ENCODE measurements at places on chromosomes 2 and 18.

DNA sequence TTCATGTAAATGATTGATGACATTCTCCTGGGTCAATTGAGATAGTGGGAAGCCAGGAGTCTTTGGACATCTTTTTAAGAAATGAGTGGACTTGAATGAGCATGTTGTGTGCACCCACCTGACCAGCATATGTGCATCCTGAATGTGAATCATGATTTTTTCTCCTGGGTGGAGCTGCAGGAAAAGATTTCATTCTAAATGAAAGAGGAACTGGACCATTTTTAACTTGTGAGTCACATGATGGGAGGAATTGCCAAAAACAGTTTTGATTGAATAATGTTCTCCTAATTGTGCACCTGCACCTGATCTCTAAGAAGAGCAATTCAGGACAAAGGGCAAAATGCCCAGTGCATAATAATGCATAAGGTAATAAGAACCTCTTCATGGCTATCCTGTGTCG is 32.3 kb downstream of the COPS8 start:
- DNase-seq: no peak

DNA sequence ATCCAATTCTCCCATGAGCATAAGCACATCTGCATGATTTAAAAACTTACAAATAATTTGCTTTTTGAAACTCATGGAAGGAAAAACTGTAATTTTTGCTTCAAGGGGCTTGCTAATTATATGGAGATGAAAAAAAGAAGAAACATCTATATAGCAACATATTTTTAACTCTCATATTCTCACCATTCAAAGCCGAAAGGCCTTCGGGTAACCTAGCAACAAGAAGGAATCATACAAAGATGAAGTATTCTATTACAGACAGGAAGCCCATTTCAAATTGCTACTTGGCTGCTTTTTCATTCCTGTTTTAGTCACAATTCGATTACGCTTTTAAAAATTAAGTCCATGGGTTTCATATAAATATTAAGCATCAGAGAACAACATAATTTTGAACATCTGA is 39.2 kb upstream of the RNU4ATAC start:
- no peak for DNase-seq

DNA sequence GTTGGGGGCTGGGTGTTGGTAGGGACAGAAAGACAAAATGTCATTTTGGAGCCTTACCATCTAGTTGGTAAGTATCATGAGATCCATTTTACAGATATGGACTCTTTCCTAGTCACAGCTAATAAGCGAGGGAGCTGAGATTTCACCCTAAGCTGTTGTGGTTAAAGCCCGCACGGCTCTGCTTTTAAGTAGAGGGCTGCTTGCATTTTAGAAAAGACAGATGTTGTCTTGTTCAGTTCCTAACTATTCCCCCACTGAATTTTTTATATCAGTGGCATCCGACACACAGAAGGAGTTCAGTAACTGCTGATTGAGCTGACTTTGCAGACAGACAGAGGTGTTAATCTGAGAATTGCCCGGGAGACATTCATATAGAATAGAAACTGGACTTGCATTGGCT is 3.7 kb downstream of the QPCT start:
- no peak for DNase-seq

- no peak for DNase-seq
These were observed 34.5 kb upstream of the L3MBTL4 start for GRCh38 chr18:6449213-6449612.

DNA sequence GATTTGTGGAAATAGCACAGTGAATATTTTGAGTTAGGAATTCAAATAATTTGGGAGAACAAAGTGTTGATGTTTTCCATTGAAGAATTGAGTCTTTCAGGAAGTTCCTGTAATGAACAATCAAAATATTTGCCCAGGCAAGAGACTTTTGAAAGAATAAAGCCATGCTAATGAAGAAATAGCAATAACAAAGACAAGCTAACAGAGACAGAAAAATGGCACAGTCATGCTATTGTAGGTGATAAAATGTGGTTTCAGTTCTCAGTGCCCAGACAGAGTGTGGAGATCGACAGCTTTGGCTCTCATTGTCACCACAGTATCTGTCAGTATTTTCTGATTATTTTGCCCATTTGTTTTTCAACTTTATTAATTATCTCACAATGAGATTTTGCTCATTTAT is 490.8 kb upstream of the PIK3C3 start:
- DNase-seq: no peak

DNA sequence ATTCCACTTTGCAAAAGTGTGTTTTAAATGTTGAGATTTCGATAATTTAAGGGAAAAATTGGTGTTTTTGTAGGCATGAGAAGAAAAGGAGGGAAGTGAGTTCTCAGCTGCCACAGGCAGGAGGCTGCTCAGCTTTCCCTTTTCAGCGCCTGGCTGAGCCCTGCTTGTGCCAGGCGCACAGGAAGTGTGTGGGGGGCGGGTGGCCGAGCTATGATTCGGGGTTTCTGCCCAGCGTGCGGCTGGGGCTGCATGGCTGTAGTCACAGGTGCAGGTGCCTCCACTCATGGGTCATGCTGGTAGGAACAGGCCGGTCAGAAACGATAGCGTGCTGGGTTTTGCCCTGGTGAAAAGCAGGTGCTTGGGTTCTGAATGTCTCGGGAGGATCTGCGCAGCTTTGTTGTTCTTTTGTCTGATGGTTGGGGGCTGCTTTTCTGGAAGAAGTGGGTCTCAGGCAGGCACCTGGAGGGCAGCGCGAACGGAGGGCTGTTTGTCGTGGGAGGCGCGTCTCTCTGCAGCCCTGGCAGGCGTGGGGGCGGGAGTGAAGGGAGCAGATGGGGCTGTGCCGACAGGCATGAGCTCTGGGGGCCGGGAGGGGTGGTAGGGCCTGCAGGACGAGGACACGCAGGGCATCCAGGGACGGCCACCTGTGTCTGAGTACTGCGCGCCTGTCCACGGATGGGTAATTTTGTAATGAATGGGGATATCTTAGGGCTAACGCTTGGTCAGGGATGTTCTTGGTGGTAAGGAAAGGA is 2.1 kb downstream of the KCNG2 start:
- no peak for DNase-seq

DNA sequence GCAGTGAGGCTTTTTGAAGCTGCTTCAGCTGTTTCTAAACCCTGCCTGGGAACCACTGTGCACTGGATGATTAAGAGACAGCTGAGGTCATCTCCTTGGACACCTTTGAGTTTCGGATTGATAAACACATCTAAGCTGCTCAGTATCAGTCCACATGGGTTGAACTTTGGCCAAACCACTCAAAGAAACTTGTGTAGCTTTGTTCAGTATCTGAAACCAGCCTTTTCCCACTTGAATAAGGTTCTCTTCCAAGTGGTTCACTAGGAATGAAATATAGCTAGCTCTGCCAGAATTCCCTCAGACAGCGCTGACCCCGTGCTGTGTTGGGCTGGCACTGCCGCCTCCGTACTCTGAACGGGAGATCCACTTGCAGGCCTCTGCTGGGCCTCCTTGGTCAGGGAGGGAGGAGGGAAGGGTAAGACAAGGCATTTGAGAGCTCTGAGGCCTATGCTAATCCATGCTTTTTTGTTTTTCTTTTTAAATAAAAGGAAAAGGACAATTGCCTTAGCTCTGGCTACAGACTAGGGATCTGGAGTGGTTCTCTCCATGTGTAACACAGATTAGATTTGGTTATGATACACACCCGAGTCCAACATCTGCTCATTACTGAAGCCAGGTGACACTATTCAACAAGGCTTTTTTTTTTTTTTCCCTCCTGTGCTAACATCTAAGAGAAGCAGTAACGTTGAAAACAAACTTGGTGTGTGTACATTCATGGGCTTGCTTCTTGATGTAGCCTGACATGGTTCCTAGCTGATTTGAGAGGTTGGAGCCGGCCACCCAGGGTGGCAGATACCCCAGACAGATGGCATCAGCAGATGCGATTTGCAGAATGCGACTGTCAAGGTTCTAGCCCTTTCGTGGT is 67.7 kb downstream of the NCK2 start:
- no peak for DNase-seq

DNA sequence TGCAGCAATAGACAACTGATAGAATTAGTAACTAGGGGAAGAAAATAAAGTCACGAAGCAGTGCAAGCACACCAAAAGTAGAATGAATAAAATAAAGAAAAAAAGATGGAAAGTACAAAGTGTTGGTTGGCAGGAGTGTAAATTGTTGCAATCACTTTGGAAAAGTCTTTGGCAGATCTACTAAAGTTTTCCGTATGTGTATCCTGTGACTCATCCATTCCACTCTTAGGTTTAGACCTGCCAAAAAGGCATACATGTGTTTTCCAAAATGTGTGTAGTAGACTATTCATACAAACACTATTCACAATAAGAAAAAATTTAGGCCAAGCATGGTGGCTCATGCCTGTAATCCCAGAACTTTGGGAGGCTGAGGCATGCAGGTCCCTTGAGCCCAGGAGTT is 282.1 kb upstream of the FSIP2 start:
- no peak for DNase-seq

GRCh38 chr2:213021971-213022899 is 129.2 kb downstream of the IKZF2 start:
- no peak for DNase-seq

- DNase-seq: no peak
These were observed 186.1 kb upstream of the RBMS1 start for GRCh38 chr2:160679686-160680085.

DNA sequence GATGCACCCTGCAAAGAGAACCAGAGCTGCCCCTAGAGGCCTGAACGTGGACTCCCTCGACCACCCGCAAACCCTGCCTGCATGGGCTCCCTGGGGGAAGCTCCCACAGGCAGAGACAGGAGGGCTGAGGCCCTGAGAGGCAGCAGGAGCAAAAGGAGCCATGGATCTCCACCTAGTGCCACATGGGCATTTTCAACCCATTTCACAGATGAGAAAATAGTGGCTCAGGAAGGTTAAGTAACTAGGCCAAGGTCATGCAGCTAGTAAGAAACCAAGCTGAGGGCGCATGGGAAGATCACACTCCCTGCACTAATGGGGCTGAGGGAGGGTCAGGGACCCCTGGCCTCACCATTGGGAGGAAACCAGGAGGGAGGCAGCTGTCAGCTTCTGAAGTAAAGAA is 271.7 kb upstream of the RAB6C start:
- no peak for DNase-seq

- DNase-seq: no peak
These were observed 66.6 kb downstream of the CTIF start for GRCh38 chr18:48605408-48605845.

- no peak for DNase-seq
These were observed 110.4 kb upstream of the FOSL2 start for GRCh38 chr2:28282248-28282647.

DNA sequence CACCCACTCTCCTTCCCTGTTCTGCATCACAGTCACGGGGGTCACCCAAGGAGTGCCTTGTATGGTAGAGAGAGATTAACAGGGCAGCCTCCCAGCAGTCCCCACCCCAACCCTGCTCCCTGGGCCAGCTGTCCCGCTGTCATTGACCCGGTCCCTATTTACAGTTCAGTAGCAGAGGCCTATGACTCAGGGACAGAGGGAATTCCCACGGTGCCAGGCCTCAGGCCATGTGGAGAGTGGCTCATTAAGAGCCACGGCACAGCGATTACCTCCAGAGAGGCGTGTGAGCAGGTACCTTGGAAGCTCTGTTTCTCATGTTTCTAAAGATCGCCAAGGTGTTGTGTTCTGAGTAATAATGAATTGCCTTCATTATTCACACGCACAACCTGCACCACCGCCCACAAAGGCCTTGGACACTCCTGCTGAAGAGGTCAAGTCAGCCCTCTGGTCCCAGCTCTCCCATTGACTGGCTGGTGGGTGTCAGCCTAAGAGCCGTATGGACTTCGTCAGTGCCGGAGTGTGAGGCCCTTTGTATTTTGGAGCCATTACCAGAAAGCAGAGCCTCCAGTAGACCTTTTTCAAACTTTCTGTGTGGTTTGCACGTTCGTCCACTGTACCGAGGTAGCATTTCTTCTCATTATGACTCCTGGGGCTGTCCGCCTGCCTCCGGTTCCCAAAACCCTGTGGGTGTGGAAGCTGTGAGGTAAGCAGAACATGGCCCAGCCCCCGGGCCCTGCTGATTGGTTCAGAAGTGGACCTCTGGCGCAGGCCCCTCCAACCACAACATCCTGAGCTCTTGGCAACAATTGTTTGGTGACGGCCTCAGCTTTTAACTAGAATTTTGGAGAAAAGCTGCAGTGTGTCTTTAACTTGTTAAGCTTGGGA is 47.0 kb downstream of the SERTAD2 start:
- peak; percentile 64 for DNase-seq

GRCh38 chr2:149167001-149167780 is 128.7 kb downstream of the LYPD6B start:
- DNase-seq: peak; percentile 23

GRCh38 chr2:8316356-8316755 is 365.5 kb upstream of the ID2 start:
- no peak for DNase-seq

- DNase-seq: no peak
These were observed 156.1 kb downstream of the DYSF start for GRCh38 chr2:71609441-71609840.

DNA sequence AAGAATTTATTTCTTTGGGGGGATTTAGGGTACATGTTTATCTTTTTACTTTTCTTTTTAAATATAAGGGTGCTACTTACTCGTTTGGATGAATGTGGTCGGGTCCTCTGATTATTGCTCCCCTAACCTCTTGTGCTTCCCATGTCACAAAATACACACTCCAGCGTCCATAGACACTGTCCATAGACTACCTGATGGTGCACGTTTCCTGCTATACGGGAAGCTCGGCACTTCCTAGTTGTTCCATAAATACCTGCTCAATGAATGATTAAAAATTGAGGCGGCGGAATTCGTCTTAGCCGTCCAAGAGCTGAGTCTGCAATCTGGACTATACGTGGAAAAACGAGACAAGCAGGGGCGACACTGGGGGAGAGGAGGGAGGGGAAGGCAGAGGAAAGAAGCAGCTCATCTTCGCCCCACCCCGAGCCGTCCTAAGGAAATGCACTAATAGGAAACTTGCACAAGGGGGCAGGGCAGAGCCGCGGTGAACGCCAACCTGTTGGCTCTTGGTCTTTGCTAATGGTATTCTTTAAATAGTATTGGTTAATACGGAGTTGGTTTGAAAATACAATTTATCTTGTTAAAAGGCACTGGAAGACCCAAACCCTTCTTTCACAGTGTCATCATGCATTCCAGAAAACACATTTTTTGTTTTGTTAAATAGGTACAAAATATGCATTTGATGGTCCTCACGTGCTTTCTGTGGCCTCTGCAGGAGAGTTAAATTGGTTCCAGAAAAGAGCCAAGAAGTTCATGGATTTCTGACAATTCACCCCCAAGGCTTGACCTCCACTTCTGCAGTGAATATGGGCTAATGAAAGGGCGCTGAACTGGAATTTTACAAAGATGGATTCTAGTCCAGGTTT is 73.0 kb upstream of the KCTD1 start:
- no peak for DNase-seq

Data from stimulated activated CD8-positive, alpha-beta memory T cell treated with anti-CD3 and anti-CD28 coated beads, Interleukin-7, amount 100 ng/mL, for 24 hours (primary cell).